Hippocampal formation (tissue), 2 donors: ENCODE measurements at places on chromosomes 1 and 21.

DNA sequence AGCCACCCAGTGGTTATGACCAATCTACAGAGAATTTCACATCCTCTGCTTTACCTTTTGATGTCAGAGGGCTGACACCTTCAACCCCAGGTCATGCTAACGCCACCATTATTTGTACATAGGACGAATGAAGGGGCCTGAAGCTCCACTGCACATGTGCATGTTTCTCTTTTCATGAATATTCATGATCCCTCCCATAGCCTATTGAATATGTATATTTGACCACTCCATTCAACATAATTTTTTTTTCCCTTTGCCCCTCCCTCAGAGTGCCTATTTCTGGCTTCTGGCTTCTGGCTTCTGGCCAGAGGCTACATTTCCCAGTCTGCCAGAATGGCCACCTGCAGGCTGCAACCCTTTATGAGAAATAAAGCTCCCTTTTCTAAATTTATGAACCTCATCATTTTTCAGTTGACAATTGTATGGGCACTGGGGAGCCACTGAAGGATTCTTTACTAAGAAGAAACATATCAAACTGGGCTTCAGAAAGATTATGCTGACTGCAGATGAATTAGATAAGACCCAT is 406.7 kb downstream of the SIPA1L2 start:
- no peak for DNase-seq

DNA sequence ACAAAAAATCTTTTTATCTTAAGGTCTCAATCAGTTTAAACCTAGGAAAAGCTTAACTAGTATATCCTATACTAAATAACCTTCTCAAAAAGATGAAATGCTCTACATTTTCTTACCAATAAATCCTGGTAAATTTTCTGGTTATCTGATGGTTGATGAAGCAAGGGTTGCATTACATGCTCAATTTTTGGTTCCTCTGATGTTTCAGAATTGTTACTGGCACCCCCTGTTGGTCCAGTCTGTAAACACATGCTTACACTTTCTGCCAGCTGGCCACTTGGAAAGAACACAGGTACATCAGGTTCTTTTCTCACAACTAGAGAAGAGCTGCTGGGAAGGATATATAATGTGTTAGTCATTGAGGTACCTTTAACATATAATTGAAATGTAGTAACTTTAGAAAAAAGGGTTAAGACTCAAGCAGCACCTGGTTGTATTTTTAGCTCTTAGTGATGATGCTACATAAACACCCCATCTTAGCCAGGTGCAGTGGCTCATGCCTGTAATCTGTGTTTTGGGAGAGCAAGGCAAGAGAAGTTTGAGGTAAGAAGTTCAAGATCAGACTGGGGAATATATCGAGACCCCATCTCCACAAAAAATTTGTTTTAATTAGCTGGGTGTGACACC is 30.9 kb upstream of the TAL1 start:
- no peak for DNase-seq

GRCh38 chr1:182035097-182035770 is 26.3 kb downstream of the ZNF648 start:
- no peak for DNase-seq

DNA sequence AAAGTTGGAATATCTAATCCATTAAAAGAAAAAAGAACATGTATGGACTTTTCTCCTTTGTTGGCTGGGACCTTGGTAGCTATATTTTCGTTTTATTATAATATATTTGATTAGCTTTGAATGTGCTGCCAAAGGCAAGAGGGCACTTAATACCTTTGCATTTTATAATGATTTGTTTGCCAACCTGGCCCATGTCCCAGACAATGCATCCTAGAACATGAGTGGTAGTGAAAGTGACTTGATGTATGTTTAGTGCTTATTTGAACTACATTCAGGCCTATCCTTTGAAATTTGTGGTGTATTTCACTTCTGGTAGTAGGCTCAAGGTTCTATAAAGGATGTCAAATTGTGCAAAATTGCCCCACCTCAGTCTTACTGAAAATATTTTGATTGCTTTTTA is 25.9 kb downstream of the CACHD1 start:
- DNase-seq = no peak

GRCh38 chr21:37984416-37984815 is 68.2 kb upstream of the KCNJ6 start:
- DNase-seq = no peak

DNA sequence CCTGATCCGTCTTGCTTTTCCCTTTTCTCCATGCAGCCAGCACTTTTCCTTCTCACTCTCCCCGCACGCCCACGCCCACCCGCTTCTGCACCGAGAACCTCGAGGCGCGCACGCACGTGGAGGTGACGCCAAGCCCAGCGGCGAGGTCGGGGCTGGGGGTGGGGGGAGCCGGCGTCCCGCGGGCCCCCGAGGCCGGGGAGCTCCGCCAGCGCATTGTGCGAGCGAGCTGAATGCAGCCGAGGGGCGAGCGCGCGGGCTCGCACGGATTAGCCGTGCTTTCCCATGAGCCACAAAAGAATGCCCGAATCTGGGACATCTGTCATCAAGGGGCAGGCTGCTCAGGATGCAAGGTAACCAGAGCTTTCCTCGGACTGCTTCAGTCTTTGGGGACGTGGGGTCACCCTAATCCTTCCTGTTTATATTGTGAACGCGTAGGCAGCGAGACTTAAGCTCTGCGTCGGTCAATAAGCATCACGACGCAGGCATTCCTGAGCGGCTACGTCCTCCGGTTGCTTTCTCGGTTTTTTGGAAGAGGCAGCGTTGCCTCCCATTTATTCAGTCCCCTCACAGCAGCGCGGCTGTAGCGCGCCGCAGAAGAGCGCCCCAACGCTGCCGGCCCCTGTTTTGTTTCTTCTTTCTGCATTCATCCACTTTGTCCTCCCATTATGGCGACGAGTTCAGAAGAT is 67.3 kb upstream of the AKT3 start:
- peak; percentile 27 for DNase-seq

DNA sequence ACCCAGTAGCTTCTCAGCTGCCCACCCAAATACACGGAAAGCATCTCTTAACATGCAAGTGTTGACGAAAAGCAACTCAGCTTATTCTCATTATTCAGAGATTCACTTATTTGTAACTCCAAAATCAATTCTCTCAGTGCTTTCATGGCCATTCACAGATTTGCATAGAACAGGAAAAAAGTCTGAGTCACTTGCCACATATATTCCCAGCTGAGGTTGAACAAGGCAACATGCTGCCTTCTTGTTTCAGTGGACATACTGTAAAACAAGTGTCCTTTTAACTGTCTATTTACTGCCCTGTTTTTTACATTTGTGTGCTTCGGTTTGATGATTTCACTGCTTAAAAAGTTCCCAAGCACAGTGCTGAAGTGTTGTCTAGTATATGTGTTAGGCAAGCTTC is 273.0 kb downstream of the LTN1 start:
- DNase-seq = no peak

DNA sequence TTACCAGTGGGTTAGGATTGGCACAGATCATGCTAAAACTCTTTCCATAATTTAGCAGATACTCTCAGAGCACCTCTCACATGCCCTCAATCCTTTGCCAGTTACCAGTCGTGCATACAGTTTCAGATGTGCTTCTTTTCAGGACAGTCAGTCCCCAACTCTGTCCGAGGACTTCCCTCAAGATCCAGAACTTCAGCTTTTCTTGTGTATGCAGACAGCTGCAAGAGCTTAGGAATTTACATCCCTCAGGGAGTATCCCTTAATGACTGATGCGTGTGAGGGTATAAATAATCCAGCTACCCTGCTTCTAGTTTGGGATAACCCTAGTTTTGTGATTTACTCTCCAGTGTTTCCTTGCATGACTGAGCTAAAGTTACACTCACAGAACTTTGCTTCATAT is 393.0 kb upstream of the PLXNA2 start:
- no peak for DNase-seq

- no peak for DNase-seq
Measured at GRCh38 chr1:44072204-44072603, 40.9 kb upstream of the SLC6A9 start.

DNA sequence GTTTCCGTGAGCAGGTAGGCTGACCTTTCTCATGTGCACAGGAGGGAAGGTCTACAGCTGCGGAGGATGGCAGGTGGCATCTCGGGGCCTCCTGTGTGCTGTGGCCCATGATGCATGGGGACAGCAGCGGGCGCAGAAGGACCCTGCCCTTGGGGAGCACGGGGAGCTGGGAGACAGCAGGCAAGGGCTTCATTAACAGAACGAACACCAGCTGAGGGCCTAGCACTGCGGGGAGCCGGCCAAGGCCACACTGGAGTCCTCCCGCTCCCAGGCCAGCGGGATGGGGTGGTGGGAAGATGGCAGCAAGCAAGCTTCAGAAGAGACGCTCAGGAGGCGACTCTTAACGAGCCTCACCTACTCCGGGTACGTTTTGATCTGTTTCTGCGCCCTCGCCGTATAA is 66.6 kb downstream of the SCCPDH start:
- DNase-seq = no peak

GRCh38 chr1:234408757-234409156 is 35.5 kb downstream of the COA6 start:
- no peak for DNase-seq

DNA sequence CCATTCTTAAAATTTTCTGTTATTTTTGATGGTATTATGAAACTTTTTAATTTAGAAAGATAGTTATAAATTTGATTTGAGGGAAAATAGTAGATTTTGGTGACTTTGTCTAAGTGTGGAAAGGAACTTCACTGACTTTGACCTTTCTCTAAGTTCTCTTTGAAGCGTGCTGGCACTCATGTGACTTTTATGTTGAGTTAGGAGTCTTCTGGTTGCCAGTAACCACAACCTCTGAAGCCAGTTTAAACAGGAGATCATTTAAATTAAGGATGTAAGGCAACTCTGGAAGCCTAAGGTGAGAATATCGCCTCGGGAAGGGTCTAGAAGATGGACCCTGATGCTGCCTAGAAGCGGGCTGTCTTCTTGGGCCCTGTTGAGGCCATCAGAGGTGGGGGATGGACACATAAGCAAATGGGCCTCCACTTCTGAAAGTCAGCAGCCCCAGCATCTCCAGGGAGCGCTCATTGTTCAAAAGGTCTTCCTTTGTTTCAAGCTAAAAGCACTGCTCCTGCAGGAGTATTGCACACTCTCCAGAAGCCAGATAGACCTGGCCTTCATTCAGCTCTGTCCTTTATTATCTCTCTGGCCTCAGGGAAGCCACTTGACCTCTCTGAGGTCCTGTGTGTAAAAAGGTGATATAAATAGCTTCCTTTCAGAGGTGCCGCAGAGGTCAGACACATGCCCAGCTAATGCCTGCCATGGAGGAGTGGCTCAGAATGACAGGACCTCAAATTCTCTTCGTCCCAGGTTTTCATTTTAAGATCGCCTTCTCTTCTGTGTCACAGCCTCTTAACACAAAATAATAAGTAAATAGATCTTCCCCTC is 5.1 kb upstream of the RCAN1 start:
- no peak for DNase-seq

DNA sequence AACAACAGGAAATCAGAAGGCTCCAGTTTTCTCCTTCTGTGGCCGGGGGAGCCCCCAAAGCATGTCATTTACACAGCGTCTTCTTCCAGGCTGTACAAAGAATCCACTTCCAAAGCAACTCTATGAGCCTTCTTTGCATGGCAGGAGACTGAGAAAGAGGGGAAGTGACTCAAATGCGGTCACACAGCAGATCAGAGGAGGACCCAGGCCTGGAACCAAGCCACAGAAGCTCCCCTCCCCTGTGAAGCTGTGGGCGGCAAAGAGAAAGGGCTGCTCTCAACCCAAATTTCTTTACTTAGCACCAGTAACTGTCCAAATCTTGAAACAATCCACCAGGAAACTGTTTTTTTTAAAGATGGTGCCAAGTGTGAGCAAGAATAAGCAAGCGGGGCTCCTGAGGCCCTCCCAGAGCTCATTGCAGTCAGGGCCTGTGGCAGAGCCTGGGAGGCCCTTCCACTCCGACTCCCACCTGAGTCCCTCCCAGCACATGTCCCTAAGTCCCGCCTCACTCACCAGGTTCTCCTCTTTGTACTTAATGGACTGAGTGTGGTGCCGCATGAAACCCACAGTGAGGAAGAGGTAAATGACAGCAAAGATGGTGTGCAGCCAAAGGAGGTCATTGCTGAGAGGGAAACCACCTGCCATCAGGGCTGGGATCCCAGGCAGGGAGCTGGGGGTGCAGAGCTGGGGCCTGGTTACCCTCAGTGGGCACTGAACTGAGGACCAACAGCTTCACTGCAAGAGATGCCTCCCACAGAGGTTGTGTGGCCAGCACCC is 15.9 kb downstream of the TMEM63A start:
- DNase-seq = no peak
